ENCODE measurements at places on chromosomes 3 and 15.

DNA sequence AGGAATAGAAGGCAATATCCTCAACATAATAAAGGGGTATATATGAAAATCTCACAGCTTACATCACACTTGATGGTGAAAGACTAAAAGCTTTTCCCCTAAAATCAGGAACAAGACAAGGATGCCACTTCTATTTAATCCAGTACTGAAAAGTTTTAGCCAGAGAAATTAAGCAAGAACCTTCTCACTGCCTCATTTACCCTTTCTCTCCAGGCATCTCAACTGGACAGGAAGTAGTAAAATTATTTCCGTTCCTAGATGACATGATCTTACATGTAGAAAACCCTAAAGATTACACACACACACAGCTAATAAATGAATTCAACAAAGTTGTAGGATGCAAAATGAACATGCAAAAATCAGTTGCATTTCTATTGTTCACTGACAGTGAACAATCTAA is 11.2 kb downstream of the SCAP start:
- DNase-seq: no peak

DNA sequence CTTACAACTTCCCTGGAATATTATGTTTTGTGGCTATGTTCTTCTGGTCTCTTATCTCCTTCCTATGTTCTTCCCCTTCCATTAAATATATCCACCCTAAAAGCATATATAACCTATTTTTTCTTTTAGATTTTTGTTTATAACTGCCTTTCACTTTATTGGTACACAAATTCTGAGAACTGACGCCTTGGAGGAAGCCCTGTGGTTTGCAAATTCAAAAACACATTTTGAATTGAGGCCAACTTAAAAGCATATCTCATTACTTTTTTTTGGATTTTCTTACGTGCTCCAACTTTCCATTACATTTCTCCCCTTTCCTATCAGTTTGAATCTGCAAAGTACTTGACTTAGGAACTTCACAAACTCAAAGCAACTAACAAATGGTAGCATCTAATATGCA is 15.3 kb upstream of the COLQ start:
- no peak for DNase-seq

DNA sequence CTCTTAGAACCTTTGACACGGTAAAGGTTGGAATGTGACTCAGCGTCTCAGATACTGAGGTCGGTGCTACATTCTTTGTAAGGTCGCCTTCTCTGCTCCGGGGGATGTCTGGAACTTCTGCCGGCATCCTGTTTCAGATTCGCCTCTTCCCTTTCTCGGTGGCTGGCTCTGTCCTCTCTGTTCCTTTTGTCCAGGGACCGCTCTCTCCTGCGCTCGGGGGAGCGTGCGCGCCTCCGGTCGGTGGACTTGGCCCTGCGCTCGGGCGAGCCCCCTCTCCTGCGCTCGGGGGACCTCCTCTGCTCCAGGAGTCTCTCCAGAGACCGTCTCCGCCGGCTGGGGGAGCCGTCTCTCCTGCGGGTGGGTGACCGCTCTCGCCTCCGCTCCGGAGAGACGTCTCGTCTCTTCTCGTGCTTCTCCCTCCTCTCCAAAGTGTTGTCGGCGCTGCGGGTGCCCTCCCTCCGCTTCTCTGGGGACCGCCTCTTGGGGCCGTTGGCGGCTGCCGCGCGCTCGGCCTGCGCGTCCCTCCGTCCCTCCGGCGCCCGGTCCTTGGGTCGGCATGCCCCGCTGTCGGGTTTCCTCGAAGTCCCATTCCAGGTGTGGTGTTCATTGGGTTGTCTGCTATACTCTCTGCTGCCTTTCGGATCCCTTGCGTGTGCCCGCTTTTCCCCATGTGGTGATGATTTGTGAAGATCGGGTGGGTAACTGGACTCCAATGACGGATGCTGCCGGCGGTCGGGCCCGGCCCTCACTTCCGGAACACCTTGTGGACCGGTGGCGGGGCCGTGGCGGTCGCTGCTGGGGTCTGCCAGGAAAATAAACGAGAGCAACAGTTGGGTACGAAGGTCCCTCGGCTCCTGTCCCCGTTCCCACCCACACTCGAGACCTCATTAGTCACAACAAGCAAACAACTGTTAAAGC is 668.8 kb upstream of the ADAMTS9 start:
- no peak for DNase-seq

DNA sequence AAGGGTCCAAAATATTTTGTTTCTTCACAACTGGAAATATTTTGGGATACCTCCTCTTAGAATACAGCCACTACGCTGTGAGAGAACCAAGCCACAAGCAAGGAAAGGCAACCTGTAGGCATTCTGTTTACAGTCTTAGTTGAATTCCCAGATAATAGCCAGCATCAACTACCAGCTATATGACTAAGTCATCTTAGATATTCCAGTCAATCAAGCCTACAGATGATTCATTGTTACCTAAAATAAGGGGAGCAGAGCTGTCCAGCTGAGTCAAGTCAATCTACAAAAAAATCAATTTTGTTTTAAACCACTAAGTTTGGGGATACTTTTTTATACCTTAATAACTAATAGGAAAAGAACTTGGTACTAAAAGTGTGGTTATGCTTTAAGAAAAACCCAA is 526.4 kb upstream of the DPPA4 start:
- no peak for DNase-seq

GRCh38 chr3:66762916-66763693 is 235.0 kb upstream of the KBTBD8 start:
- peak; percentile 19 for DNase-seq

DNA sequence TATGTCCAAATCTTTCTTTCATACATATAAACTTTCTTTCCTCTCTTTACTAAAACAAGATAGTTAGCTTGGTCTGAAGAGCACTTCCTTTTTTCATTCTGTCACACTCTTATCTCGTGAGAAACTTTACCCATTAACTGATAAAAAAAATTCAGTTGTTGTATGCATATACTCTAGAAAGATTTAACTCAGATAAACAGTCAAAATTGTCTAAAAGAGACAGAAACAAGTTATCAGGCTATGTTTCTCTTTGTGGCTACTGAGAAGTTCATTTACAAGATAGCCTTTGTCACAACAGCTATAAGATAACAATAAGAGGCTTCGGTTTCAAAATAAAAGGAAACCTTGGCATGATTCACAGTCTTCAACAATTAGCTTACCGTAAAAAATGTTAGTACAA is 235.7 kb upstream of the ATP10A start:
- no peak for DNase-seq

- DNase-seq: no peak
These were observed 1034.7 kb downstream of the FHIT start for GRCh38 chr3:60216462-60217075.

DNA sequence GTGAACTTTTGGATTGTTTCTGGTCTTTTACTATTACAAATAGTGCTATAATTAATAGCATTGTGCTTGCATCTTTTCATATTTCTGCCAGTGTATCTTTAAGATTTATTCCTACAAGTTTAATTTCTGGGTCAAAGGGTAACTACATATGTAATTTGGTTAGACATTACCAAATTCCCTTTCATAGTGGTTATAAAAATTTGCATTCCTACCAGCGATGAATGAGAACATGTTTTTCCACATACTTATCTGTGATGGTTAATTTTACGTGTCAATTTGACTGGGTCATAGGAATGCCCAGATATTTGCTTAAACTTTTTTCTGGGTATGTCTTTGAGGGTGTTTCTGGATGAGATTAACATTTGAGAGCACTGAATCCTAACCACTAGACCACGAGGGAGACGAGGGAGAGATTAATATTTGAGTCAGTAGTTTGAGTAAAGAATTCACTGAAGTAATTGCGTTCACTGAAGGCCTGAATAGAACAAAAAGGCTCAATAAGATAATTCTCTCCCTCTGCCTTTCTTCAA is 132.3 kb upstream of the NEO1 start:
- no peak for DNase-seq

GRCh38 chr3:45664578-45664977 is 24.6 kb upstream of the SACM1L start:
- no peak for DNase-seq

GRCh38 chr15:57253500-57253899 is 122.8 kb upstream of the CGNL1 start:
- no peak for DNase-seq

All from GM04504 (cell line).